Mammary epithelial cell (primary cell): ENCODE measurements at places on chromosomes 4 and X.

DNA sequence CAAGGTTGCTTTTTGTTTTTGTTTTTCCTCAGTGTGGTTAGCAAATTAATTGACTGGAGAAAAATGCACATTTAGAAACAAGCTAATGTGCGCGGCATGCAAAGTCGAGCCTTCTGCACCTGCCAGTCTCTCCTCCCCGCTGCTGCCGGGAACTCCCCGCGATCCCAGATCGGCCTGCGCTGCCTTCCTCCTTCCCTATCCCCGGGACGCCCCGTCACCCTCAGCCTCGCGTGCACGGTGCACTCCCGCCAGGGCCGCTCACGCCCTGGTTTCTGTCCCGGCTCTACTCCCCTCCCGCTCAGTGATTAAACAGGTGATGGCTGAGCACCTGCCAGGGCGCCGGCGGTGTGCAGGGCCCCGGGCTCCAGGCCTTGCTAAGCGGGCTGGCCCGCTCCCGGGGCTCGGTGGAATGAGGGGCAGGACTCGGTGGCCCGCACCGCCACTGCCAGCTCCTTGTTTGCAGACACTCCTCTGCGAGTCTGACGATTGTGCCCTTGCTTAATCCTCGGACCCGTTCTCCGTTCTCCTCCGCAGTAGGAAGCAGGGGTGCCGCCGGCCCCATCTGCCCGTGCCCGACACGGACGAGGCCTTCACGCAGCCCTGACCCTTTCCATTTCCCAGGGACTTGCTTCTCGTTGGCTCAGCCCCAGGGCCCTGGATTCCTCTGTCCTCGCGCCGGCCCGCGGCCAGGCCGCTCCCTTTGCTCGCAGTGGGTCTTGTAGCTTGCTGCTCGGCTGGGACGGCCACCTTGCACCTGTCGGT lies 143.4 kb downstream of the TRIML1 start:
- DNase-seq, result no peak

- no peak for DNase-seq
These were observed 29.4 kb downstream of the XG start for GRCh38 chrX:2781226-2781571.

DNA sequence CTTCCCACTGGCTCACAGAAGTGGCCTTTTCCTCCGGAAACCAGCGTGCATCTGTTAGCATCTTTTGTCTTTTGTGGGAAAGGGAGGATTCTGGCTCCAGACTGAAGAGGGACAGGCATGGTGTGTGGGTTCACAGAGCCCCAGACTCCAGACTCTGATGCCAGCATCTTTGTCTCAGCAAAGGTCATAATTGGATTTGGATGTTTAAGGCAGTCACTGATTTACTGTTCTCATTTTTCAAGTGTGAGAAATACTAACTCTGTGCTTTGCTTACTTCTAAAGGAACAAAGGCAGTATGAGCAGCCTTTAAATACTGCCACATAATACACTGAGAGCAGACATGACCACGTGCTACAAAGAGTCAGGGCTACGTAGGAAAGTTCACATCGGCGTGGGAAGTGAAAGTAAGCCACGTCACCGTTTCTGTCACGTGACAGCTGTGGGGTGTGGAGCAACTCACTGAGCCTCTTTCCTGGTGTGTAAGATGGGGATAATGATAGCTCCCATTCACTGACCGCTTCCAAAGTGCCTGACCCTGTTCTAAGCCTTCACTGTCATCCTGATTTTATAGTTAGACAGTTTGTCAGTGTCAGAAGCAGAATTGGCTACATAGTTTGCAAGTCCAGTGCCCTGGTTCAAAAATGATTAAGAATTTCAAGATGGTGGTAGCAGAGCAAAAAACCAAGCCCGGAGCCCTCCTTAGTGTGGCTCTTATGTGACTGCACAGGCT lies 24.8 kb upstream of the TMSB4X start:
- peak; percentile 93 for DNase-seq

DNA sequence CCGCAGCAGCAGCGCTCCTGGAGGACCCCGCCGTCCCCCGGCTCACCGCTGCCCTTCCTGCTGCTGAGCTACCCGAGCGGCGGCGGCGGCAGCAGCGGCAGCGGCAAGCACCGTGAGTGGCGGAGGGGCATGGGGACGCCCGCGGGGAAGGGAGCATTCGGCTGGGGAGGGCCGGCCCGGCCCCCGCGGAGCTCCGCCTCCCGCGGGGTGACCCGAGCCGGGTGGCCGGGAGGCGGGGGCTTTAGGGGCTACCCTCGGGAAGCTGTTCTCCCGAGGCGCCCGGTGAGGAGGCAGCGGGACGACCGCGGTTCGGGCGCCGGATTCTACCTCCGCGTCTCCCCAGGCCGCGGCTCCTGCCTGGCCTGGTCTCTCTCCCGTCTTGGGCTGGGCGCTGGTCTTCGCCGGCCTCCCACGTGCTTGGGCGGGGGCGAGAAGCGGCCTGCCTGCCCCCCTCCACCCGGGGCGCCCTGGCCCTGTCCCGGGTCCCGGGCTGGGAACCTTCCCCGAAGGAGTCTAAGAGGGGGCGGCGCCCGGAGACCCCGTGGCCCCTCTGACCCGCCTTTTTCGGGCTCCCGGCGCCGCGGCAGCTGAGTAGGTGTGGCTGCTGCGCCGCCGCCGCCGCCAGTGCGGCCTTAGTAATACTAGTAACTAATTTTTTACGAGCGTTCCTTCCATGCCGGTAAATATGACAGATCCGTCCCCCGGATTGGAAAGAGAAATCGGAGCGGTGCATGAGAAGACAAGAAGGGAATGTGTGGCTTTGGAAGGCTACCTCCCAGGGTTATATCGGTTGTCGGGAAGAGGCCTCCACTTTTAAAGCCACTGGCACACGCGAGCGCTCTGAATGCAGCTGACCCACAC lies 16.4 kb upstream of the RUFY3 start:
- peak; percentile 81 for DNase-seq

DNA sequence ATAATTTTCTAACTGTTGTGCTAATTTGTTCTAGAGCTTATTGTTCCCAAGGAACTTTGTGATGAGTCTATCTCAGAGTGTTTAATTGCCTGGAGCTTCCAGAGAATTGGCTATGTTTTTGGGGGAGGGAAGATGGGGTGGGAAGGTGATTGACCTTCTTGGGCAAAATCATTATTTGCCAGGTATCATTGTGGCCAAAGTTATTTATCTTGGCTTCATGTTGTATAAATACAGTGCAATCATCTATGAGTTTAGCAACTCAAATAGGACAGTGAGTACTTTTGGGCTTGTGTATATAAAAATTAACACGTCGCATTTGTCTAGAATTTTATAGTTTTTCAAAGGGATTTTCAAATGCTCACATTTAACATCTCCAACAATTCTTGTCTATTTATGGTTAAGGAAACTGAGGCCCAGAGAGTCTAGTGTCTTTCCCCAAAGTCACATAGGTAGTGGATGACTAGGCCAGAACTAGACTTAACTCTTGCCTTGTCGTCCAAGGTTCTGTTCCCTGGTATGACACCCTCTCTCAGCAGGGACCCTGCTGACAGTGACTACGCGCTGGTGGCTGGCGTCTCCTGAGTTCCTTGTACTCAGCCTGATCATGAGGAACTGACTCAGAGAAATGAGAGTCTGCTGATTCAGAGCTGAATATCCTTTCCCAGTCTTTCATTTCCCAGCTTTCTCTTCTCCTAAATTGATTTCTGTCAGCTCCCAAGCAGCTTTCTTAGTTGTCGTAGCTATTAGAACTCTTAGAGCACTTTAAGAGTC lies 27.7 kb downstream of the FNIP2 start:
- DNase-seq, result peak; percentile 58

DNA sequence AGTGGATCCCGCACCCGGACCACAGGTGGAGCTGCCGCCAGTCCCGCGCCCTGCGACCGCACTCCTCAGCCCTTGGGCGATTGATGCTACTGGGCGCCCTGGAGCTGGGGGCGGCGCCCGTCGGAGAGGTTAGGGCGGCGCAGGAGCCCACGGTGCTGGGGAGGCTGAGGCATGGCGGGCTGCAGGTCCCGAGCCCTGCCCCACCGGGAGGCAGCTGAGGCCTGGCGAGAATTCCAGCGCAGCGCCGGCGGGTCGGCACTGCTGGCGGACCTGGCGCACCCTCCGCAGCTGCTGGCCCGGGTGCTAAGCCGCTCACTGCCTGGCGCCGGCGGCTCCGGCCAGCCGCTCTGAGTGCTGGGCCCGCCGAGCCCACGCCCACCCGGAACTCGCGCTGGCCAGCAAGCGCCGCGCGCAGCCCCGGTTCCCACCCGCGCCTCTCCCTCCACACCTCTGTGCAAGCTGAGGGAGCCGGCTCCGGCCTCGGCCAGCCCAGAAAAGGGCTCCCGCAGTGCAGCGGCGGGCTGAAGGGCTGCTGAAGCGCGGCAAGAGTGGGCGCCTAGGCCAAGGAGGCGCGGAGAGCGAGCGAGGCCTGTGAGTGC lies 1256.5 kb downstream of the STIM2 start:
- DNase-seq, result no peak

DNA sequence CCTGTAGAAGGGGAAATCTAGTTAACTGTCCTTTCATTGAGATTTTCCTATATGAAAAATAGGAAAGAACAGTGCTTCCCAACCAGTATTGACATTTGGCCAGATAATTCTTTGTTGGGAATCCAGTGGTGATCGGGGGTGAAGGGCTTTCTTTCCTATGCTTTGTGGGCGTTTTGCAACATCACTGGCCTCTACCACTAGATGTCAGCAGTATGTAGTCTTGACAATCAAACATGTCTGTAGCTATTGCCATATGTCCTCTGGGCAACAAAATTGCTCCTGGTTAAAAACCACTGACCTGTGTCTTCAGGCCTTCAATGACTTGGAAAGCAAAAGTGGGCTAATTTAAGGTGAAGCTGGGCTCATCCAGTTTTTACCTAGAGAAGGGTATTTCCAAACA lies 658.5 kb downstream of the DACH2 start:
- peak; percentile 2 for DNase-seq

- DNase-seq, result peak; percentile 84
These were observed 109.5 kb upstream of the MYOZ2 start for GRCh38 chr4:119025916-119026661.

DNA sequence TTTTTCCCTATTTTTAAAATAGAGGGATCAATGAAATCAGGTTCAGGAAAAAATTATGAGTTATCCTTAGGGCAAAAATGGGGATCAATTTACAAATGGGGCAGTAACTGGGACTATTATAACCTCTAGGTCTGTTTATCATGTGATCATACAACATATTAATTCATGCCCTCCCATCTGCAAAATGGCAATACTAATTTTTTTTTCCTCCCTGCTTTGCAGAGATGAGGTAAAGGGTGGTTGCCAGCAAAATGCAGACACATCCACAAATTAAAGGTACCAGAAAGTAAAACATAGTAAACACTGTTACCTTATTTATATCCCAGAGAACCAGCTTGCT lies 467 bp downstream of the HSD17B11 start:
- DNase-seq, result no peak

- peak; percentile 18 for DNase-seq
These were observed 127.1 kb downstream of the FBXO8 start for GRCh38 chr4:174156239-174156826.

- no peak for DNase-seq
These were observed 1151.4 kb upstream of the PABPC4L start for GRCh38 chr4:135353008-135353407.

GRCh38 chr4:140705625-140706275 lies 50.4 kb downstream of the TBC1D9 start:
- no peak for DNase-seq

DNA sequence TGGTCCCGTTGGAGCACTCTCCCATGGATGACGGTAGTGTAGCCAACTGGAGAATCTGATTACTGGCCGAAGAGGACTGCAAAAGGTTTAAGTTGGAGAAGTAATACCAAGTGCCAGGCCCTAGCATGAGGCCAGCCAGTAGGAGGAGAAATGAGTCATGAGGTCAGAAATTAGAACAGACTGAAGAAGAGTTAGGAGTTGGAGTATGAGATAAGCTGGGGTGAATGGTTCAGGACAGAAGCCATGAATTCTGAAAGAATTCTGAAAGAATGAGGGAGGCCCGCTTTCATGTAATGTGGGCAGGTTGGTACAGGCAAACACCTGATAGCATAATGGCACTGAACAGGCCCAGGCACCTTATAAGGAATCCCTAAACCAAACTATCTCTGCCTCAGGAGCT lies 18.4 kb upstream of the STK26 start:
- peak; percentile 67 for DNase-seq

DNA sequence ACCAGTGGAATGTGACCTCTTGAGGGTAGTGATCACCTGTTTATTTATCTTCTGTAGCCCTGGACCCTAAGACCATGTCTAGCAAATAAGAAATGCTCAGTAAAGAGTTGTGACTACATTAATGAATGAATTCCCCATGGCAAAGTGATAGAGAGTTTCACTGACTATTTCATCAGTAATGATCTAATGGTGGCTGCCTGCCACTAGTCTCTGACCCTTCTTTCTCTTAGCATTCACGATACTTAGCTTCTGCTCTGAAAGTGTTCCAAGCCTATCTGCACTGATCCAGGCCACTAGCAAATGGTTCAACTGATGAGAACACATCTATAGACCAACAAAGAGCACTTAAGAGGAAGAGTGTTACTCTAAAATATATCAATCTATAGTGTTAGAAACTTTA lies 50.0 kb upstream of the RASGEF1B start:
- no peak for DNase-seq

DNA sequence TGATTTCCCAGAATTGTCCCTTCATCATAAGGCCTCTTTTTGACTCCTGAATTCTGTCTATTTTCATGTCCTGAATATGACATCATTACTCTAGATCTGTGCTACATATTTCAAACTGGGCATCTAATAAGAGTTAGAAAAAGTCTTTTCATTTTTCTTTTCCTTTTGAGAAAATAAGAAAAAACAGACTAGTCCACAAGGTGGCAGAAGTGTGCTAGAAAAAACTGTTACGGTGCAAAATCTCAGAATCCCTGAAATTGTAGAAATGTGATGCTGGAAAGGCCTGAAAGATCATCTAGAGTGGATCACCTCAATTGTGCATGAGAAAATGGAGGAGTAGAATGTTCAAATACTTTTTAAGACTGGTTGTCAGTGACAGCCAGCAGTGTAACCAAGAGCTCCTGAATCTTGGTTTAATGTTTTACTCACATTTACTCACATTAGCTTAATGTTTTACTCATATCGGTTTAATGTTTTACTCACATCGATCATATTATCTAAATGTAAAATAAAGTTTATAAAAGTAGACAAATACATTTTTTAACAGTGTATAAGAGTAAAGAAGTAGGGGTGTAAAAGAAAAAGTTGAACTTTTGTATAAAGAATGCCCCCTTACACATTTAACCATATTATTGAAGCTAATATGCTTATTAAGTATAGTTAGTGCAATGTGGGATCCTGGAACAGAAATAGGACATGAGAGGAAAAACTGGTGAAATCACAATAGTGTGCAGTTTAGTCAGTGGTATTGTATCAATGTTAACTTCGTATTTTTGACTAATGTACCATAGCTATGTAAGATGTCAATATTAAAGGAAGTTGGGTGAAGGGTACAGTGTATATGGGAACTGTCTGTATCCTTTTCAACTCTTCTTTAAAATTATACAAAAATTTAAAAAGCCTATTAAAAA lies 15.2 kb downstream of the ASB11 start:
- no peak for DNase-seq
